Cerebellar nuclear complex (tissue), 1 donor: ENCODE measurements at places on chromosomes 6 and 20.

- DNase-seq: no peak
Measured at GRCh38 chr20:51331481-51331880, 211.0 kb downstream of the NFATC2 start.

DNA sequence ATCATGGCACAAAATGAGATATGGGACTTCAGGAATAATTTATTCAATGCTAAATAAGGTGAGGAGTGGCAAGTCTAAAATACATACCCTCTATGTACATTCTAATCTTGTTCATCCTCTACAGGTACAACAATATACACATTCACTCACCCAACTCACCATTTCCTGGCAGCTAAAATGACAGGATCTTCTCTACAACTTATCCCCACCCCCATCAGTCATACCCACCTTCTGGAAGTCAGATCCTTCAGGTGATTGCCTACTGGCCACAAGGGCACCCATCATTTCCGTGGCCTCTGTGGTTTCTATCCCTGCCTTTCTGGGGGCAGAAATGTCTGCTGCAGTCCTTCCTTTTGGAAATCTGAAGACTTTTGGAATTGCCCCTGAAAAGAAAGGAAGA lies 22.8 kb upstream of the CRIP3 start:
- DNase-seq: no peak

DNA sequence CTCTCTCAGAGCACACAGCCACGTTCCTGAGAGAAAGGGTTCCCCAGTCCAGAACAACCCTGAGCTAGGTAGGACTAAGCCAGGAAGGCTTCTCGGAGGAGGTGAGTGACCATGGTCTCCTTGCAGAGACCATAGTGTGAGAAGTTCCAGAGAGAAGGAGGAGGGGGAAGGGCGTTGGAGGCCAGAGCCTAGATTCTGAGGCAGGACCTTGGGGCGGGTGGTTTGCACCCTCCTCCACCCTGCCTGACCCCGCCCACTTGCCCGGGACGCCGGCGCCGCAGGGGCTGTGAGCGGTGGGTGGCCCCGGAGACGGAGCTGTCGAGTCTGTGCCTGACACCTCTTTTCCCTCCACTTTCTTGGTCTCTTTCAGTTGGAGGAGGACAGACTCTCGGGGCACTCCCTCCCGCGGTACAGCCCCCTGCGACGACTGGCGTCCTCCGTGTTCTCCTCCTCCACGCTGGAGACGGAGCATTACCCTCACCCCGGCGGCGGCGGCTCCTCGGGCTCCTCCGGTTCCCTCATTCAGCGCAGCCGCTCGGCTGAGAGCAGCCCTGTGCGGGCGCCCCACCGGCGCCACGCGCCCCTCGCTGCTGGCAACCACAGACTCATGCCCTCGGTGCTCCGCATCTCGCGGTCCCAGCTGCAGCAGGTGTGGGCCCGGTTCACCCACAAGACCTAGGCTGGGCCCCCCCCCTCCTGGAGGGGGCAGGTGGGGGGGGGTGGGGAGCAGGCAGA lies 26.2 kb downstream of the TTBK1 start:
- no peak for DNase-seq

- DNase-seq: no peak
Measured at GRCh38 chr6:73152966-73153757, 72.1 kb downstream of the KHDC1L start.

DNA sequence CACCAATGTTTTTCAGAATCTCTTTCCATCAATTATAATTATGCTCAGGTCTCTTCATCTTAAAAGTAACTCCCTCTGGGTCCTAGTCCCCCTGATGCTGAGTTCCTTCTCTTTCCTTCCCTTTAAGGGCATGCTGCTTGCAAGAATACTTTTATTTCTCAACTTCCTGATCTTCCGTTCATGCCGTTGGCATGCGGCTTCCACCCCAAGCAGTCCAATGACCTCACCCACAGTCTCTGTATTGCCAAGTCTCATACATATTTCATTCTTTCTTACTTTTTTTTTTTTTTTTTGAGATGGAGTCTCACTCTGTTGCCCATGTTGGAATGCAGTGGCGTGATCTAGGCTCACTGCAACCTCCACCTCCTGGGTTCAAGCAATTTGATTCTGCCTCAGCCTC lies 83.5 kb downstream of the NDUFAF5 start:
- no peak for DNase-seq

- no peak for DNase-seq
Measured at GRCh38 chr6:162058281-162058875, 669.2 kb downstream of the PRKN start.

DNA sequence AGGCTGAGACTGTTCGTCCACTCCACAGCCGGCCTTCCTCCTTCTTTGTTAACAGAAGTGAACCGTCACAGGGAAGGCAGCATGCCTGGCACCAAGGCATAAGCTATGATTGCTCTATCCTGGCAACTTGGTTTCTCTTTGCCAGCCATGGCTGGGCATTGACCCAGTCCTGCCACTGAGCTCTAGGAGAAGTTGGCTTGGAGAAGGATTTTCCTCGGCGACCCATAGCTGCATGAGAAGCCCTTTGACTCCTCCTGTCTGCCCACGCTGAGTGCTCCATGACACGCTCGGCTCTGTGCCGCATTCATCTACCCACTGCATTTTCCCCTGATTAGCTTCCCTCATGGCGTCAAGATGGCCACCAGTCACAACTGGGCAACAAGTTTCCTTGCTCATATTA lies 111.8 kb upstream of the EXOC2 start:
- DNase-seq: no peak

GRCh38 chr20:57654998-57655808 lies 35.0 kb upstream of the ZBP1 start:
- no peak for DNase-seq

GRCh38 chr6:146910611-146911010 lies 293.6 kb upstream of the STXBP5 start:
- DNase-seq: no peak

GRCh38 chr20:63946986-63947637 lies 9.1 kb downstream of the UCKL1 start:
- DNase-seq: no peak

- no peak for DNase-seq
Measured at GRCh38 chr20:25549843-25550477, 35.4 kb downstream of the NINL start.

DNA sequence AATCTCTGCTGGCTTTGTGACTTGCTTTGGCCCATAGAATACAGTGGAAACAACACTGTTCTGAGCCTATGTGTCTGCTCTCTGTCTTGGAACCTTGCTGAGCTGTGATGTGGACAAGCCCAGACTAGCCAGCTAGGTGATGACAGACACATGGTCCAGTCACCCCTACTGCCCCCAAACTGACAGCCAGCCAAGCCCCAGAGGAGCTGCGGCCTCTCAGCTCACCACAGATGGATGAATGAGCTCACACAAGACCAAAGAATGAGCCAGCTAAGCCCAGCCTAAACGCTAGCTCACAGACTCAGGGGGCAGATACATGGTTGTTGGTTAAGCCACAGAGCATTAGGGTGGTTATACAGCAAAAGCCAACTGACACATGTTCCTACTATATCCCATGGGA lies 4.1 kb downstream of the AARS2 start:
- DNase-seq: no peak
